NCI-H146 (cell line): ENCODE measurements at places on chromosomes 2 and 18.

DNA sequence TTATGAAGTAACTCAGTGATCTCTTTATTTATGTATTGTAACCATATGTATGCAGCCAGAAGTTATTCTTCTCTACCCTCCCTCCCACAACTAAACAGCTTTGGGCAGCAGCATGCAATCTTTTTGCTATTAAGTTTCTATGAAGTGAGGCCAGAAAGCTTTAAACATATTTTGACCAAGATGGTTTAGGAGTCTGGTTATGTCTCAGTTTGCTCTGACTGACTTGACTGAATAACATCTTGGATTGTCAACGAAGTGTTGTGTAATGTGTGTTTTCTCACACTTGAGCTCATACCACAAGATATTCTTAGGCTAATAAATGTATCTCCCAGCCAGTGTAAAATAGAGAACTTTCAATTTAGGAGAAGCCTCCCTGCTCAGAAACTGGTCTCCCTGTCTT is 104.3 kb downstream of the TTC27 start:
- DNase-seq, result no peak

DNA sequence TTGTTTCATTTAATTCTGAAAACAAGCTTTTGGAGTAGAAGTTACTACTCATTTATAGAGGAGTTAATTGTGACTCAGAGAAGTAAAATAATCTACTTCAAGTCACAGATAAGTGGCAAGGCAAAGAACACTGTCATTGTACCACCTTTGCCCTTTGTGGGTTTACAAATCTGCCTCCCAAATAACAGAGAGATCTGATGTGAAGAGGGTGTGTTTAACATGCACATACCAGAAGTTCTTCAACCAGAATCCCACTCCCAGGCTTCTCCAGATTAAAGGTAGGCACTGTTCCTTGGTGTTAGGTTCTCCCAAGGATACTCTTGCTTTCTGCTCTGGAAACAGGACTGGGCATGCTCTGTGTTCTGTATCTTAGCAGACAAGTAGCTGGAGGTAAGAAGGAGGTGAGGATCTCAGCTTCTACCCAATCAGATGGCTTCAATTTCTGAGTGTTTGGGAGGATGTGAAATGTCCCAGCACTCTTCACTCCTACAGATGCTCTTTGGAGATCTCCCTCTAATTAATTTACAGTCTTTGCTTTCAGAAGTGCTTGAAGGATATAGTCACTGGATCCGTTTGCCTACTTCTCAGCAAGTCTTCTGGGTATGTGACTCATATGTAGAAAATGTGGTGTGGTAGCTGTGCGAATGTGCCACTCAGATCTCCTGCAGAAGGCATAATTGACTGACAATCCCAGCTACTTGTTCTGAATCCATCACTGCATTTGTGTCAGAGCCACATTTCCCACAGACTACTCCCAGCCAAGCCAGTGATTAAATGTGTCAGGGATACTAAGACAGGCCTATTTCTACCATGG is 111.1 kb downstream of the KLHL14 start:
- no peak for DNase-seq

GRCh38 chr2:29688429-29688828 is 233.0 kb downstream of the ALK start:
- no peak for DNase-seq

GRCh38 chr18:23922939-23923338 is 91.6 kb upstream of the TTC39C start:
- DNase-seq, result no peak

DNA sequence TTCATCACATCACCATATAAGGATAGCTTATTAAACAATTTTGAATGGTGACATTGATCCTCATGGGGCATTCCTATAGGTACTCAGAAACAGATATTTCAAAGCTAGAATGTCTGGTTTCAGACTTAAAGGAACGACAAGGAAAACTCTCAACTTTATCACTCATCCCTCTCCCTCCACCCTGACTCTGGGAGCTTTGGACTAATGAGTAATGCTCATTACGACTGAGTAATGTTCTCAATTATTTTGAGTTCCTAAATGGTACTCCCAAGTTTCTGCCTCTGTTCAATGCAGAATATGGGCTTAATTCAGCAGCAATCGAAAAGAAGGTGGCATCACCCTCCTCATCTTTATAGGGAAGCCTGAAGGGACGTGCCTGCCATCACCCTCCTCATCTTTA is 43.4 kb downstream of the RFX8 start:
- no peak for DNase-seq

DNA sequence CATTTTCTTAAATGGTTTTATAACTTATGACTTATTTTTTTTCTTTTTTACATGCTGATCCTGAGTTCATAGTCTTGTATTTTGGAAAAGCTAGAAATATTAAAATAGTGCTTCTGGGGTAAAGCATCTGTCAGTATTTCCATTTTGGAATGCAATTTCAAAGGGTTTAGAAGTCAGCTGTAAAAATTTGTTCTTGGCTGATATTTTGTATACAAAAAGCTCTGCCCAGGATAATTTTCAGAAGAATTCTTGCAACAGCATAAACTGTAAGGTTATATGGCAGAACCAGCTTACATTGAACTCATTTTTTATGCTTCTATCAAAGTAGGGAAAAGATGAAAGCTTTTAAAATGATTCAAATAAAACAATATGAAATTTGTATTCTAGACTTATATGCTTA is 97.4 kb downstream of the DIS3L2 start:
- no peak for DNase-seq

GRCh38 chr2:127453392-127454171 is 35.4 kb downstream of the PROC start:
- peak; percentile 26 for DNase-seq

DNA sequence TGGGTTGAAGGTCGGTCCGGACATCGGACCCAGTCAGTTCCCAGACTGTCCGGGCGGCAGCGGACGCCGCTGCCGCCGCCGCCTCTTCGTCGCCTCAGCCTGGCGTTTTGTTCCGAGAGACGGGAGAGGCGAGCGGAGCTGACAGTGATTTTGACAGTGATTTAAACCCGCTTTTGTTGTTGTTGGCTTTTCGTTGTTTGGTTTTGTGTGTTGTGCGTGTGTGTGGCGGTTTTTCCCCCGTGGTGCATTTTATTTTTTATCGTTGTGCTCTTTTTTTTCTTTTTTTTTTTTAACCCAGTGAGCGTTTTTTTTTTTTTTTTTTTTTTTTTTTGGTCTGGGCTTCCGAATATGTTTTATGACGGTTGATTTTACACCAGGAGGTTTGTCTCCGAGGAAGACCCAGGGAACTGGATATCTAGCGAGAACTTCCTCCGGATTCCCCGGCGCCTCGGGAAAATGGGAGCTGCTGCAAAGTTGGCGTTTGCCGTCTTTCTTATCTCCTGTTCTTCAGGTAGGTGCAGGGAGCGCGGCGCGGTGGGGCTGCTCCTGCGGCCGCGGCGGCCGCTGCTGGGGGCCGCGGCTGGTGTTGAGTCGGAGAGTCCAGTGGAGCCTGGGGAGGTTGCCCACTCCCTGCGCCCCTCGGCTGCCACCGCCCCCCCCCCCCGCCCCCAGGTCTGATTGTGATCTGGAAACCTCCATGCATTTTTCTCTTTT is at the start of gene ACVR2A:
TSS of gene ACVR2A (plus strand) at position 333 of the 714 bp plus-strand sequence. CDS start at position 457, 124 bp downstream.
- peak; percentile 66 for DNase-seq

GRCh38 chr18:45478889-45479288 is 136.4 kb upstream of the SLC14A2 start:
- DNase-seq, result no peak

DNA sequence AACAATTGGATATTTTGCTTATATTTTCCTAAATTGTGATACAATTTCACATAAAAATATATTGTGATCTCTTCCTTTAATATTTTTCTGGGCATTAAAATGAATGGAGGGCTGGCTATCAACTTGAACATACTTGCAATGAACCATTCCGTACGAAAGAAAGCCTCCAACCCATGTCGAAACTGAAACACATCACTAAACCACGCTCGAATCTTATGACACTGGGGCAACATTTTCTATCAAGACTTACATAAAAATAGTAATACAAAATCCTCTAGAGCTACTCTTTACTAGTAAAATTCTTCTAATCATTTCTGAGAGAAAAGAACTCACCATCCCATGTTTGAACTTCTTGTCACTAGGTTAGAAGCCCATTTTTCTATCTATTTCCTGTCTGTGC is 132.8 kb upstream of the DOK6 start:
- DNase-seq, result no peak

DNA sequence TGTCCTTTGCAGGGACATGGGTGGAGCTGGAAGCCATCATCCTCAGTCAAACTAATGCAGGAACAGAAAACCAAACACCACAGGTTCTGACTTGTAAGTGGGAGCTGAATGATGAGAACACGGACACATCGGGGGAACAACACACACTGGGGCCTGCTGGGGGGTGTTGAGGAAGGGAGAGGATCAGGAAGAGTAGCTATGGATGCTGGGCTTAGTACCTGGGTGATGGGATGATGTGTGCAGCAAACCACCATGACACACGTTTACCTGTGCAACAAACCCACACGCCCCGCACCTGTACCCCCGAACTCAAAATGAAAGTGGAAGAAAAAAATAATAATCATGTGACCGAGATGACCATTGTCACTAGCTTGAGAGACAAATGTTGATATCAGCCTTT is 114.7 kb downstream of the NDUFA10 start:
- no peak for DNase-seq

GRCh38 chr18:77114152-77114414 is 18.5 kb downstream of the MBP start:
- no peak for DNase-seq

- DNase-seq, result no peak
Measured at GRCh38 chr2:133362061-133362476, 206.2 kb downstream of the NCKAP5 start.

DNA sequence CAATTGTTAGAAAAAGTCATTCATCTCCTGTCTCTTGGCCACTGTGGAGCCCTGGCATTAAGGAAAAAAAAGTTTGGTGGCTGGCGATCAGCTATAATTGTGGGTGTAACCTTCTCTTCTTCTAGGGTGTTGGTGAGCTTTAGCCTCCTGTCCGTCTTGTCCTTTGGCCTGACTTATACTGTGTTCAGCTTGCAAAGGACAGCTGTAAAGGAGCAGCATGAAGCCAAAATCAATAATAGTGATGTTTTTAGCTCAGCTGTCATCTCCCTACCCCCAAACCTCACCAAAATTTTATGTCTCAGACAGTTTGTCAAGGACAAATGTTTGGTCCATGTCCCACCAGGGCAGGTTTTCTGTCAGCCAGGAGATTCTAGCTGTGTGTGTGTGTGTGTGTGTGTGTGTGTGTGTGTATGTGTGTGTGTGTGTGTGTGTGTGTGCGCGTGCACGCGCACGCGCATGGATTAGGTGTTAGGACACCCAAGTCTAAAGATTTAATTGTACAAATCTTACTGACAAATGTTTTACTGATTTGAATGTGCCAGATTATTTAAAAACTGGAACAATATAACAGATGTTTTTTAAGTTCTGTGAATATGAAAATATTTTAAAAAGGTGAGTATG is 109.2 kb downstream of the PTPRM start:
- DNase-seq, result no peak

GRCh38 chr2:173232956-173233744 is 121.5 kb upstream of the CDCA7 start:
- DNase-seq, result no peak

- peak; percentile 68 for DNase-seq
Measured at GRCh38 chr18:79782566-79783308, 15.0 kb upstream of the KCNG2 start.

DNA sequence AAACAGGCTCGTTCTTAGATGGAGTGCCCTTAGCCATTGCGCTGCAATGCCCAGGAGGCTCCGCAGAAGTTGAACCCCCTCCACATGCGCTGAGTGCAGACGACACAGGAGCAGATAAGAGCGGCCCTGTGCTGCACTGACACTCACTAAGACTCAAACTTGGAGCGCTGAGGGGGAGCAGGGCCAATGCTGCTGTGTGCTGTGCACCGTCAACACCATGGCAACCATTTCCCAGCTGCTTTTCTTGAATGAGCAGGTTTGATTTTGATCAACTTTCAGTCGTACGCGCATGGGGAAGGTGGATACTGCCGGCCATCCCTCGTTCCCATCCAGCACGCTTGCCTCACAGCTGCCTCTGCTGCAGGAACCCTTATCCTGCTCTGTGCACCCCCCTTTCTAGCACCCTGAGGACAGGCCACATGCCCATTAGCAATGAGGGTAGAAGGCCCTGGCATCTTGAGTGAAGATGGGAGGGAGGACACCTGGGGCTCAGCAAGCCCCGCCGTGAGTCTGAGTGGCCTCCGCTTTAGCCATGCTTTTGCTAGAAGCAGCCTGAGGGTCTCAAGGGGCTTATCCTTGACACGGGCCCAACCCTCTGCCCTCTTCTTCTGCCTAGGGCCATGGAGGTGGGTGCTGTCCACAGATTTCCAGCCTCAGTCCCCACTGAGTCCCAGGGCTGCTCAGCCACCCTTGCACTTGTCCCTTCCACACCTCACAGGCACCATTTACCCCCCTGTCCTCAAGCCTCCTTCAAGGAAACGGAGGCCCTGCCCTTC is 271.9 kb downstream of the PHLPP1 start:
- DNase-seq, result peak; percentile 25

- no peak for DNase-seq
Measured at GRCh38 chr2:98708396-98709186, 22.3 kb downstream of the MGAT4A start.

DNA sequence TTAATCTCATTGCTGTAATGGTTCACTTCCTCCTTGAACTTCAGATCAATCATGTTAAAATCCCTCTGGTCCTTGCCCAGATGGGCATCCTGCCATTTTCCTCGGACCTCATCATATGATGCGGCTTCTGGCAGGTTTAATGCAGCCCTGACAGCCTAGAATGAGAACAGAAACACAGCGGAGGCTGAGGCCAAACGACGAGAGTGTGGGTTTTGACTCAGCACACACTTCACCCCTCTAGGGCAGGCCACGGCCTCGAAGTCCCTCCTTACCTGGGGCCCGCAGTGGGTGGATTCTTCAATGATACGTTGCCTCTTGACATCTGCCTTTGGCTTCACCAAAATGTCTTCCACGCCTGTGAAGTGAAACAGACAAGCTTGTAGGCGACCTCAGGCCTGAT is 56.8 kb downstream of the POLR1A start:
- DNase-seq, result no peak
